ENCODE measurements at places on chromosomes 16 and 17.
A peak's percentile ranks its signal among the peaks of the same experiment; 100 is the strongest.

DNA sequence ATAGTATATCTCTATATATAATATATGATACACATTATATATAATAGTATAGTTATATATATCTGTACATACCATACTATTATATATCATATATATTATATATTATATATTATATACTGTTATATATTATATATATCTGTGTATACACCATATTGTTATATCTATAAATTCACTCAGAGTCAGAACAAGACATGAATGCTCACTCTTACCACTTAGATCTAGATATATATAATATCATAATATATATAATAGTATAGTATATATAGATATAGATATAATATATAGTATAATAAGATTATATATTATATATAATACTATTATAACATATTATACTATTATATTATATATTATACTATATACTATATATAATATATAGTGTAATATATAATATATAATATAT is 9.3 kb downstream of the ACSM2B start:
- no peak for DNase-seq

GRCh38 chr16:84005391-84005790 is 37.2 kb downstream of the SLC38A8 start:
- DNase-seq, result no peak

GRCh38 chr17:8465356-8465755 is 29.7 kb downstream of the NDEL1 start:
- no peak for DNase-seq

DNA sequence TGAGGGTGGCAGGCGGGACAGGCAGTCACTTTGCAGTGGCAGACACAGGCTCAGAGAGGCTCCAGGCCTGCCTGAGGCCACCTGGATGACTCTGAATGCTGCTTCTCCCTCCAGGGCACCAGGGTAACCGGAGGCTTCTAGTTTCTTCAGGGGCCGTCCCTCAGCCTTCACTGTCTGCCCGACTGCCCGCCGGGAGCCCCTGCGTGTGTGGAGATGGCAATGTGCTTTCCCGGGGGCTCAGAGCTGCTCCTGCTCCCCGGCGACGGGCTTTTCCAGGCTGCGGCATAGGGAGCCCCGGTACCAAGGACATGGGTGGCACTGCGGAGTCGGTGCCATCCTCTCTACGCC is 51.5 kb downstream of the CBFA2T3 start:
- no peak for DNase-seq

GRCh38 chr17:50863221-50863843 is 2.8 kb downstream of the TOB1 start:
- no peak for DNase-seq

DNA sequence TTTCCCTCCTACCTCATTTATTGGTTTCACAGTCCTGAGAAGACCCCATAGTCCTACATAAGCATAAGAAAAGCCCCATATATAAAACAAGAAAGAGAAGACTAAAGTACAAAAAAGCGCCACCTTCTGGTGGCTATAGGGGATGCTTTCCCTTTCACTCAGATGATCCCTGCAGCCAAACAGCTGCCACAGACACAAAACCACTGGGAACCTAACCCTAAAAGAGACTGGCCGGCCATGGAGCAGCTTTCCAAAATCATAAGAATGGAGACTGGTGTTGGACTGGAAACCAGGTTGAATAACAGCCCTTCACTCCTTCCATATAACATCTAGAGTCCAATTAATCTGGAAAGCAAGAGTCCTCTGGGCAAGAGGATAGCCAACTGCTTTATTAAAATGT is 11.4 kb downstream of the DYNC1LI2 start:
- no peak for DNase-seq

DNA sequence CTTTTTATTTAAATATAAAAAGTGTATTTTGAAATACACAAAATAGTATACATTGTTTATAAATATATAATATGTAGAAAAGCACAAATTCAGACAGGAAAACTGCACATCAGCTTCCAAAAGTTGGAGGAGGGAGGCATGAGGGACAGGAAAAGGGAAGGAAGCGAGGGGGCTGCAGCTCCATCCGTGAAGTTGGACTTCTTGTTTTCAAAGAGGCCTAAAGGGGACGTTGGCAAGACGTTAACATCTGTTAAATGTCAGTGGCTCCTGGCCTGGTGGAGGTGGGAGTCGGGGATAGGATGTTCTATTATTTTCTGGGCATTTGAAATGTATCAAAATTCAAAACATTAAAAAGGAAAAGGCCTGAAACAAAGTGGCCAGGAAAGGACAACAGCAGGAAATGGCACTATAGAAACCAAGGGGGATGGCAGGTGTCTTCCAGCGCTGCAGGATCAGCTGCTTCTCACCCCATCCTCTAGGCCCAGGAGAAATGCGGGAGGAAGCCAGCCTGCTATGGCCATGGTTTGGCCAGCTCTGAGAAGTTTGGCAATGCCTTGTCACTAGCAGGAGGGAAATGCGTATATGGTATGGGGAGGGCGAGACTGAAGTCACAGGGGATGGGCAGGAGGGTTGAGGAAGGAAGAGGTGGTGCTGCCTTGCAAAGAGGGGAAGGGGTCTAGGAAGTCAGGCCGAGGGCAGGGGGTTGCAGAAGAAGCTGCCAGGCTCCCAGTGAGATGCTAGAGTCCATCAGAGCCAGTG is 6.4 kb downstream of the CMTM2 start:
- no peak for DNase-seq

- DNase-seq, result no peak
Measured at GRCh38 chr16:65559846-65560245, 438.0 kb upstream of the CDH11 start.

DNA sequence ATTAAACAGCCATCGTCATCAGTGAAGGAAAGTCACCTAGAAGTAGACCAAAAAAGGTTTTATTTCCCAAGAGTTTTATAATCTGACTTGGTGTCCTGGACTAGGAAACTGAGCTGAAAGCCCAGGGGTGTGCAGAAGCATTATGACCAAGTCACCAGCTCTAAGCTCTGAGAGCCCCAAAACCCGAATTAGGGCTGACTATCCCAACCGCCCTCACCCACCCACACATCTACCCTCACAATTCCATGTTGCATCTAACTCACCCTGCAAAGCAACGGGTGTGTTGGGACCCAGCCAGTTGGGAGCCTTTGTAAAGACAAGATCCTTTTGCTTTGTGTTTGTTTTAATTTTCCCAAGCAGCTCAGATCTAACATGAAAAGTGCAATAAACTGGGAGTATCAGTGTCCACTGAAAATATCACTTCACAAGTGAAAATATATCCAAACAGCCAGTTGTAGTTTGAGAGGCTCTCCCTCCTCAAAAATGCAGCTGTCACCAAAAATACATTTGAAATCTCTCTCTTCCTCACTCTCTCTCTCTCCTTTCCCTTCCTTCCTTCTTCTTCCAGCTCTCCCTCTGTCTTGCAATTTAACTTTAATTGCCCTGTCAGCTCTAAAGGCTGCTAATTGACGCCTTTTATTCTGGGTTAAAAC is 16.2 kb upstream of the NOG start:
- no peak for DNase-seq

- DNase-seq, result no peak
Measured at GRCh38 chr17:48441231-48441711, 11.3 kb upstream of the SKAP1 start.

DNA sequence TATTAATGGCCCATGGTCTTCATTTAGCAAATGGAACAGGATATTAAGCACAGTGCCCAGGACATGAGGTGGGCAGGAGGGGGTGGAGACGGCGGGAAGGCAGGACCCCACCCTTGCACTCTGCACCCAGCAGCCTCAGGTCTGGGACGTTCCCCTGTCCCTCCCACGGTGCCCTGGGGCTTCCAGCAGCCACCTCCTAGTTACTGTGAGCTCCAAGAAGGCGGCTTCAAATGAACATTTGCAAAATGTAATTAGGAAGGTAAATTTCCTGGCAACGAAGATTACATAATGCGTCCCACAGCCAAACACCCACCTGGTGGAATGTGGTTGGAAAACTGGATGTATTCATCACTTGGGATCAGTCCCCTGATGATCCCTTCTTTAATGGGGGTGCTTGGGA is 59.4 kb downstream of the ENGASE start:
- no peak for DNase-seq

DNA sequence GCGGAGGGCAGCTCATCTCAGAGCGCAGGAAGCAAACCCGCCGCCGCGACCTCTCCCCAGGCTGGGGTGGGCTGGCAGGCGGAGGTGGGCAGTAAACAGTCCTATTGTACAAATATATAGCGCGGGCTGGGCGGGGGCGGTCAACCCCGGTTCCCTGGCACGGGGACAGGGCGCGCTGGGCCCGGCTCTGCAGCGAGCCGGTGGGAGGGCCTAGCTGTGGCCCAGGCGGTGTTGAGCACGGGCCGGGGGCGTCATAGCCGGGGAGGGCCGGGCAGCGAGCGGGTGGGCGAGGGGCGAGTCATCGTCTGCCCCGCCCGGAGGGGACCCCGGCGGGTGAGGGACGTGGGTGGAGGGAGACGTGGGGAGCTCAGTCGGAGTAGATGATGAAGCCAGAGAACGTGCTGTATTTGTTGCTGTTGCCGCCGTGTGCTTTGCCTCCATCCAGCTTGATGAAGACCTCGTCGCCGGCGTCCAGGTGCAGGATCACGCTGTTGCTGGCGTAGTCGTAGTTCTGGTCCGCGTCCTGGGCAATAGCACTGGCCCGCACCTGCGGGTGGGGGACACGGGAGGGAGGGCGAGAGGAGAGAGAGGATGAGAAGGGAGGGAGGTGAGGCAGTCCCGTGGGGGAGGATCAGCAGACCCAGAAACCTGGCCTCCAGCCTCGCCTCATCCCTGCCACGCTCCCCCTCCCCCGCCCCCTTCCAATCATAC is 8.1 kb downstream of the C1QL1 start:
- no peak for DNase-seq

DNA sequence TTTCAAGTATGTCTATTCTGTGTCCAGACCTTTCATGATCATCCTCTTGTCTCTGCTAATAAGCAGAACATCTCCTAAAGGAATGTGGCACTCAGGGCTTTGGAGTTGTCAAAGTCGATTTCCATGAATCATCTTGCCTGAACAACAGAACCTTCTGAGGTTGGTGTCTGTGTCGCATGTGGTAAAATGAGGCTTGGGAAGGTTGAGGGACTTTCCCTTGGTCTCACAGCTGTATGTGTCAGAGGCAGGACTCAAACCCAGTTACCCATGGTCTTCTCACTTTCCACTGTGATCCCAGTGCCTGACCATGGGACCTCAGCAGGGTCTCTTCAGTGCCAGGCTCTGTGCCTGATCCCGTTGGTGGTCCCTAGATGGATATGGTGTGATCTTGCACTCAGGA is 4.2 kb upstream of the GPRC5B start:
- DNase-seq, result no peak

GRCh38 chr16:35713762-35714650 is 2254.6 kb downstream of the TP53TG3F start:
- no peak for DNase-seq

DNA sequence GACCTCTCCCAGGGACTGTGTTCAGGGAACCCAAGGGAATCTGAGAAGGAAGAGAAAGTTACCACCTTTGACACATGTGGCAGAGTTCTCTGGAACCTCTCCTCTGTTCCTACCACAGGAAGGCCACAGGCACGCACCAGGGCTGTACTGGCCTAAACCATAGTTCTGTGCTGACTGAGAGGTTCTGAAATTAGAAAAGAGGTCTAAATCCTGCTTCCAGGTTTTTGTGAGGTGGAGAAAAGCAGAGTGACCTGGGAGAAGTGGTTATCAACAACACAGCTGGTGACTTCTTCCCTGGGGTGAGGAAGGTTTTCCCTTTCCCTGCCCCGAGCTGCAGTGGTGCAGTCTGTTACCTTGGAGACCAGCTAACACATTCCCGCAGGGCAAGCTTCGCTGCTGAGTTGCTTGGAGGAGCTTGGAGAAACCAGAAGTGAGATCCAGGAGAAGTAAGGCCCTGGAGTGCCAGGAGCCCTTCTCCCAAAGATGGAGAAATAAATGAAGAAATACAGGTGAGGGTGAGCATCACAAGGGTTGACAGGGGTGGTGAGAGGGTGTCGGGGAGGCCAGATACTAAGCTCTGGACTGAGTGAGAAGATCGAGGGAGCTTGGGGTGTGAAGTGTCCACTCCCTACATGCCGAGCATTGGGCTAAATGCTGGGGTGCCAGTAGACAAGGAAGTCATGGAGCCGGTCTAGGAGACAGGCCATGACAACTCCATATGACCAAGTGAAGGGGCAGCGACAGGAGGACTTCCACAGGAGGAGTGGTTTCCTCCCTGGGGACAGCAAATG is at the start of gene VWA3A:
Gene VWA3A, plus strand, starts transcription at position 399 of the 791 bp plus-strand sequence. Its CDS starts 97 bp downstream, at position 496.
- no peak for DNase-seq

DNA sequence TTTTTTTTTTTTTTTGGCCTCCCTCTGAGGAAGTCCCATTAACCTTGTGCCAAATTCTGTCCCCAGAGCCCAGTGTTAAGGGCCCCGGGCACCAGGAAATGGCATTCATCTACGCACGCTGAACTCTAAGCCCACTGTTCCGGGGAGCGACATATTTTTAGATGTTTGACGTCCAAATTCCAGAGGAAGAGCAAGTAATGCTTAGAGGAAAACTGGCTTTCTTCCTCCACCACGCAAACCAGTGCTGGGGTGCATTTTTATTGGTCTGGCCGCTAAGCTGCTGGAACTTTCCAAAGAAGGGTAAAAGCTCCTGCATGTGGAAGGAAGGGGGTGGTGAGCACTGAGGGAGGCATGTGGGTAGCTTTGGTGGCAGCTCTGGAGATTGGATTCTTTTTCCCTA is 8.3 kb downstream of the WFDC1 start:
- peak; percentile 75 for DNase-seq

DNA sequence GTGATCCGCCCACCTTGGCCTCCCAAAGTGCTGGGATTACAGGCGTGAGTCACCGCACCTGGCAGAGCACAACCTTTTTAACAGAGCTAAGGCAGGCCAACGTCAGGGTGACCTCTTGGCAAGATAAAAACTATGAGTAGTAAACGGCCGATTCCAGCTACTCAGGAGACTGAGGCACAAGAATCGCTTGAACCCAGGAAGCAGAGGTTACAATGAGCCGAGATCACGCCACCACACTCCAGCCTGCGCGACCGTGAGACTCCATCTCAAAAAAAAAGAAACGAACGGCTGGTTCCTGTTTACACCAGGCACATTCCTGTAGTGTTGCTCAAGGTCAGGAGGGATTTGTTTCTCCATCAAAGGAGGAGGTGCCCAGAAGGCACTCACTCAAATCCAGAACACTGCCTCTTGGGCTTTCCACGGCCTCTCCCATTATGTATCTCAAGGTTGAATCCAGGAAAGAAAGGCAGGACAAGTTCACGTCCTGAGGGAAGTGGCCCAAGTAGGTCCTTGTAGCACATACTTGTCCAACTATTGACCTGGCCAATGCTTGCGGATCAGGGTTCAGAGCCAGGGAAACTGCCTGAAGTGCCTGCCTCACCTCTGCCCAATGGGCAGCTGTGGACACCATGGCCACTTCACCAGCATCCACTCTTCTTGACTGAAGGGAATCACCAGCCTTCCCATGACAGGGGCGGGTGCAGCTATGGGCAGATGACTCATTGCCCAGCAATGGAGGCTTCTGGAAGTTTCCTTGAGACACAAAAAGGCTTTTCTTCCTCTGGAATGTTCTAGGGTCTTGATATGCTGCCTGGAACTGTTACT is 13.5 kb downstream of the KNOP1 start:
- no peak for DNase-seq
